Activated CD4-positive, alpha-beta T cell treated with anti-CD3 and anti-CD28 coated beads for 4 hours (primary cell): ENCODE measurements at places on chromosomes 2 and 18.

- no peak for DNase-seq
Observed at GRCh38 chr18:60350150-60350549, 22.4 kb downstream of the MC4R start.

DNA sequence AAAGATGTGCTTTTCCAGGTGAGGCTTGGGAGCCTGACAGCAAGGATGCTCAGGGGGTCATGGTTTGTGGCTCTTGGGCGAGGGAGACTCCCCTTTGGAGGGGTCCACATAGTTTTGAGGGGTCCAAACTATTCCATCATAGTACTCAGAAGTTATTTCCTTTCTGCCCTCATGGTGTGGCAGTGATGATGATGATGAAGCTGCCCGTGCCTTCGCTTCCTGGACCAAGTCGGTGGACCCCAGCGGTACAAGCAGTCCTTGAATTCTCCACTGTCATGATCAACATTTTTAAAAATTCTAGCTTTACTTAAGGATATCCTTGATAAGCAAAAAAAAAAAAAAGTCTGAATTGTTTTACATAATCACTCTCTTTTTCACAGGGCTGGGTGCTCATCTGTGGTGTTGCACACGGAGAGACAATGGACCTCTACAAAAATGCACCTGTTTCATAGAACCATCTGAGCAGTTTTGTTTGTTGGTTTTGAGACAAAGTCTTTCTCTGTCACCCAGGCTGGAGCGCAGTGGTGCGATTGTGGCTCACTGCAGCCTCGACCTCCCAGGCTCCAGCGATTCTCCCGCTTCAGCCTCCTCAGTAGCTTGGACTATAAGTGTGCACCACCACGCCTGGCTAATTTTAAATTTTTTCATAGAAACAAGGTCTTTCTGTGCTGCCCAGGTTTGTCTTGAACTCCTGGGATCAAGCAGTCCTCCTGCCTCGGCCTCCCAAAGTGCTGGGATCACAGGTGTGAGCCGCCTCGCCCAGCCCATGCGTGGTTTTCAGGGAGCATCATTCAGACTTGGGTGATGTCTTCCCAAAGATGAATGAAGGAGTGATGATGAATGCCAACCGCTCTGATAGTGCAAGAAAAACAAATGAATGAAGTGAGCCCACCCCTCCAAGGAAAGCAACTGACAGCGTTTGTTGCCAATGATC is 271.4 kb upstream of the HDAC4 start:
- no peak for DNase-seq

GRCh38 chr2:84925336-84925723 is 19.9 kb downstream of the TMSB10 start:
- no peak for DNase-seq

DNA sequence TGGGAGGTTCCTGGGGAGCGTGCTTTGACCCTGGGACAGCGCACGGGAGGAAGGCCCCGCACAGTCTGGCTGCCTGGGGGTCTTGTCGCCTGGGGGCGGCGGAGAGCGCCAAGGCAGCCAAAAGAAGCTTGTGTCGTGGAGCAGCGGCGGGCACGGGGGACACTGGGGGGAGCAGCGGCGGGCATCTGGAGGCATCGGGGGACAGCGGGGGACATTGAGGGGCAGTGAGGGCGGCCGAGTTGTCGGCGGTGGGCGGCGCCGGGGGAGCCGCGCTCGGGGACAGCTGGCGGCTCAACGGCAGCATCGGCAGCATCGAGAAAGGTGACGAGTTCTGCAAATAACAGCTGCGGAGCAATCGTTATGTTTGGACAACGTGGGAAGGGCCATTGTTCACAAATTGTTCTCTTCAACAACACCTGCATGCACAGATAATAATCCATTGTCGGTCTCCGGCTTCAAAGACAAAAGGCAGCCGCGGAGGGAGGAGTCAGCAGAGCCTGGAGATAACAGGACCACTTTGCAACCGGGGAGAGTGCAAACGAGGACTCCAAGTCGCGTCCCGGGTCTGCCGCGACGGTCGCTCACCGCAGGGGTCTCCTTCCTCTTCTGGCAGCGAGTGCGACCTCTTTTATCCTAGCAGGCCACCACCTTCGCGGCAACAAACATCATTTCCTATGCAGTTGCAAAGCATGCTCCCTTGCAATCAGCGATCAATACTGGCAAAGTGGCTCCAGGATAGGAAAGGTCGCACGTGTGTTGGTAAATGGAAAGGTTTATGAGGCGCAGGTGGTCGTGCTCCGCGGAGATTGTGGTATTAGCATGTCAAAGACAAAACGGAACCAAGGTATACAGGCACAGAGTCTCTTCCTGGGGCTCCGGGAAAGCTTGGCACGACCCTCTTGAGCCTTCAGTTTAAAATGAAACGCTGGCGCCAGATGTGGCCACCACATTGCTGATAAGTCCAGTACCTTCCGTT is 132.3 kb upstream of the DLX2 start:
- DNase-seq = peak; percentile 34

DNA sequence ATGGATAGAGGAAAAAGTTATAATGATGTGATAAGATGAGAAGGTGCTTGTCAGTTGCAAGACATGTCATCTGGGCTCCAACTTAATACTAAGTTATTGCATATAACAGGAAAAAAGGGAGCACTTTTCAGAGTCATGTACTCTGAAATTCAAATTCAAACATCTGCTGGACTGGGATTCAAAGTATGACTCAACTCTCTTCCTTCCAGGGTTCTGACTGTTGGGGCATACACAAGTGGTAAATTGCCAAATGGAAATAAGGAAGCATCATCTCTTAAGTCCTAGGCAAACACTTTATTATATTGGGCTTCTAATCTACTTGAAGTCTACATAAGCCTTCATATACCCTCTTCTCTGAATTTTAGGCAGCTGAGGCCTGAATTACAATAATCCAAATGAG is 44.9 kb downstream of the ZBTB14 start:
- no peak for DNase-seq

DNA sequence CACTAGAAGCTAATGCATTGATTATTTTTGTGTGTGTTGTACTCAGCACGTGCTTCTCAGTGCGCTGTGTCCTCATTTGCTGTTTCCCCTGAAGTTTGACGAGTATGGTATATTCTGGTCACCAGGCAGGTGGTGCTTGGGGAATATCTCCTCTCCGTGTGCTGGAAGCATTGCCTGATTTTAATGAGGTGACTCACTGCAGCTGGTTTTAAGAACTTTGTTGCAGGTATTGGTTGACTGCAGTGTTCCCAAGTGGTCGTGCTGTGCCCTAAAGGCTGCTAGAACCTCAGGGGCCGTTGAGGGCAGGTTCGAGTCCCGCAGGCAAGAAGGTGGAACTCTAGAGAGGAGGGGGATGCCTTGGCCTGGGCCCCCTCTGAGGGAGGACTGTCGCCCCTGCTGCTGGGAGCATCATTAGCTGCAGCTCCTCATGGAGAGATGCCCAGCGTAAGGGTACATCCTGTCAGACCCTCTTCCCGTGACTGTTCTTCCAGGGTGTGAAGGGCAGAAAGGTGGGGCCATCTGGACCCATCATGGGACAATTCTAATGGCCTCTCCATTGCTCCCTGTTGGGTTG is 82.6 kb downstream of the AGAP1 start:
- no peak for DNase-seq

DNA sequence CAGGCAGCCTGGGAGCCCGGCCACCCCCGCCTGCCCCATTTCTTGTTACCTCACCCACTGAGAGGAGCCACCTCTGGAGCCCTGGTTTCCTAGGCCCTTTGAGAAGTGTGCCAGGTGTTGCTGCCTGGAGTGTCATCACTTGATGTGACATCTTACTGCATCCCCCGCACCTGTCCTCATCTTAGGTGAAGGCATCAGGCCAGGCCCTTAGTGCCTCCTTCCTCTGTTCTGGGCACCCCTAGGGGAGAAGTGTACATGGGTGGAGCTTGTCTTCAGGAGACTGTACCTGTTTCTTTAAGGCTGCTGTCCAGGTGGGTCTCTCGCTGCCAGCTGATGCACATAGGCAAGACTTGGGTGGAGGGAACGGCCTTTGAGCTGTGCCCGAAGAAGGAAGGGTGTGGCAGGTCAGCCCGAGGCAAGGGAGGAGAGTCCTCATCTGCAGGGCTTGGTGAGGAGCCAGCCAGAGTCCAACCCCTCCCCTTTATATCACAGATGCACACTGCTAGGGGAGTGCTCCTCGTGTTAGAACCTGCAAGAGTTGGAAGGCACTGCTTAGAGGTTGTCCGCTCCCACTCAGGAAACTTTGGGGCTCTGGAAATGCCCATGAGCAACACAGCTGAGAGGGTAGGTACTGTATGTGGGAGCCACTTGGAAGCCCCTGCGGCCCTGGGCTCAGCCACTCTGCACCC is 45.9 kb downstream of the NCK2 start:
- no peak for DNase-seq

- DNase-seq = no peak
Observed at GRCh38 chr2:99851089-99851488, 291.3 kb downstream of the AFF3 start.

- DNase-seq = no peak
Observed at GRCh38 chr2:181673173-181673572, 7.1 kb downstream of the NEUROD1 start.

DNA sequence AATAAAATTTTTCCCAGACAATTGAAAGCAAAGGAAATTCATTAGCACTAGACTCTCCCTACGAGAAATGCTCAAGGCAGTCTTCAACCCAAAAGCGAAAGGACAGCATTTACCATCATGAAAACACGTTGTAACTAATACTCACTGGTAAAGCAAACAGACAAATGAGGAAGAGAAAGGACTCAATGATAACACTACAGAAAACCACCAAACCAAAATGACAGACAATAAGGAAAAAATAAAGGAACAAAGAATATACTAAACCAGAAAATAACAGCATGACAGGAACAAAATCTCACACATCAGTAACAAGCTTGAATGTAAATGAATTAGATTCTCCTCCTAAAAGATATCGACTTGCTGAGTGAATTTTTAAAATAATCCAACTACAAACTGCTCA is 190.7 kb downstream of the NOL4 start:
- DNase-seq = no peak

- no peak for DNase-seq
Observed at GRCh38 chr2:204604061-204604460, 58.8 kb downstream of the PARD3B start.

- peak; percentile 3 for DNase-seq
Observed at GRCh38 chr18:11981543-11982366, 448 bp downstream of the IMPA2 start.

GRCh38 chr18:49647496-49648168 is 85.8 kb downstream of the LIPG start:
- DNase-seq = no peak

DNA sequence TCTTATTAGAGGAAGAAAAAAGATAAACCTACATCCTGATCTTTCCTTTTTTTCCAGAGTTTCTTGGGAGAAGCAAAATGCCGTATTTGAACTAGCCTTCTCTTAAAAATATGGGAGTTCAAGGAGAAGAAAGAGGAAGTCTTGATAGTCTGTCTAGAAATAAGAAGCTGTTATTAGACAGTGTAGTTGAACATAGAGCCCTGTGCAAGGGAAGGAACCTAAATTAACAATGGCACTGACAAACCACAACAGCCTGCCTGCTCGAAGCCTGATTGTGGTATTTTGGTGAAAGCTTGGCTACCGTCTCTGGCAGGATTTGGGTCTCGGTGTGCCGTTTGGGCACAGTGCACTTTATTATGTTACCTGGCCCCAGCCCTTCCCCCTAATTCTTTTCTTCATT is 17.1 kb downstream of the SMARCAL1 start:
- no peak for DNase-seq

- DNase-seq = no peak
Observed at GRCh38 chr2:122523981-122524380, 768.5 kb downstream of the TSN start.

DNA sequence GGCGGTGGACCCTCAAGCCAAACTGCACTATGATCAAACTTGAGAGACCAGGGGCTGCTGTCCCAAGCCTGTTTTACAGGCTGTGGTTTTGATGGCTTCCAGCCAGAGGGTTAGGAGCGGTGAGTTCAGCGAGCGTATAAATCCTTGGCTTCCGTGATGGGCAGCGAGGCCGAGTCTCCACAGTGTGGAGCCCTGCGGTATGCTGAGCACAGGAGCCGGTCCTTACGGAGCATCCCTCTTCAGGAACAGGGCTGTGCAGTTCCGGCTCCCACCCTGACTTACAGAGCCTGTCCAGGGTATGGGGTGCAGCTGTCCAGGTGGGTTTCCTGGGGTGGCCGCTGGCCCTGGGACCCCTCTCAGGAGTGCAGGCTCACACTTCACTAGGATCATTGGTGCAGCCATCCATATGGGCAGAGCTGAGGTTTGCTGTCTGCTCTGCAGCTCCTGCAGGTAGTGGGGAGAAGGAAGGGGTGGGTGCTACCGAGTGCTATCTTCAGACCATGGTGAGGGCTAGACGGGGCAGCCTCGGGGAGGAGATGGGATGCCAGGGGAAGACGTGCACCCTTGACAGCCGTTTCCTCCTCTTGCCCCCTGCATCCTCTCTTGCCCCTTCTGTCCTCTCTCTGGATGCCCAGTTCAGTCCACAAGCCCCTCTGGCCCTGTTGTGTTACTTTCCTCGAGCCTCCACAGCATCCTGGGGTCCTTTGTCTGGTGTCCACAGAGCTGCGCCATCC is 104.3 kb downstream of the FAM210A start:
- DNase-seq = no peak

DNA sequence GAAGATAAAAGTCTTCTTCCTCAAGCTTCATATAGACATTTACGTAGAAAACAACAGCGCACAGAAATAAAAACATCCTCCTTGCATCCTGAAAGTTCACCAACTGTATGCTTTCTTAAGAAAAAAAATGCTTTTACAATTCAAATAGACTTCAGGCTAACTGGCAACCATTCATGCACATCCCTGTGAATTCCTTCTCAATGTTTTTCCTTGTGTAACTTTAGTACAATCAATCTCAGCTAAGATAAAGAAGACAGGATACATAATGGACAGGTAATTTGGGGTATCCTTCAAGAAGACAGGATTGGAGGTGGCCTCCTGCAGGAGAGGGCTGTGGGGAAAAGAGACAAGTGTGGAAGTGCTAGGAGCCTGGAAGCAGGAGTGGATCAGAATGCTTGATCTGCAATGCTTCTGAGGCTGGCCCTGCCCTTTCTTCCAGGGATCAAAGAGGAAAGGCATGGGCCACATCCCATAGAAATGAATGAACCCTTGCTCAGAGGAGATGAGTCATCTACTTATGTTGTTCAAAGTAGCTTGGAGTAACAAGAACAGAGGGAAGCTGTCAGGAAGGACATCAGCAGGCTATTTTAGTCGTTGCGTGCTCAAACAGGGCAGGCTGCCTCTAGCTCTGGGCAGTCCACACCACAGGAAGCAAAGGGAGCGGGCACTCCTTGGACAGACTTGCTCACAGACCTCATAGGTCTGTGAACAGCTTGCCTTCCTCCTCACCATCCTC is 126.6 kb downstream of the TMEM131 start:
- DNase-seq = no peak

DNA sequence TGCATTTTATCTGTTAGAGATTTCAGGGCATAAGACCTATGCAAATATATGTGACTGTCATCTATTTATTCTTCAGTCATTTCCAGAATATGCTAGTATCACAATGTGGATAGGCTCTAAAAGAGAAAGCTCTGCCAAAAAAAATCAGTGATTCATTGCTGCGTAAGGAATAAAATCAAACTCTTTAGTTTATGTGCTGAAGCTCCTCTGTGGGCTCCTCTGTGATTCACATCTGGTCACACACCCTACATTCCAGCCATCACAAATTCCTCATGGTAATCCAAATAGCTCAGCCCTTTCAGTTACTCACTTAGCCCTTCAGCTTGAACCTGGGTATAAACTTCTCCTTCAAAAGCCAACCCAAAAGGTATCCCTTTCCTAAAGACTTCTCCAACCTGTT is 21.4 kb downstream of the DLGAP1 start:
- DNase-seq = no peak
